ENCODE measurements at places on chromosomes 7 and 10.

GRCh38 chr10:17682236-17682946, 38.4 kb downstream of the STAM start:
- DNase-seq: no peak

DNA sequence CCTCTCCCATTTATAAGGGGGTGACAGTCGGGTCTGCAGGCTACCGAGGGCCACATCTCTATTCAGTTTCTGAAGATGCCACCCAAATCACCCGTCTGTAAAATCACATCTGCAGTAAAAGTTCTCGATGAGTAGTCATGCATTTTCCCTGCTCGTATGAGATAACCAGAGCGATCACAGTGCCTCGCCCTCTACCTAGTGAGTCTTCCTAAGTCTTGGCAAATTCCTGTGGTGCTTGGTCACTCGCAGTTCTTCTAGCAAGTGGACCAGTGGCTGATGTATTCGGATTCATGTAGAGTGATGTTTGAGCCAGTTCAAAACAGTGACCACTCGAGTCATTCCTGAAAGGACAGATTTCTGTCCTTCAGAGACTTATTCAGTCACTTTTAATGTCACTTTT, 44.9 kb downstream of the INSYN2A start:
- no peak for DNase-seq

DNA sequence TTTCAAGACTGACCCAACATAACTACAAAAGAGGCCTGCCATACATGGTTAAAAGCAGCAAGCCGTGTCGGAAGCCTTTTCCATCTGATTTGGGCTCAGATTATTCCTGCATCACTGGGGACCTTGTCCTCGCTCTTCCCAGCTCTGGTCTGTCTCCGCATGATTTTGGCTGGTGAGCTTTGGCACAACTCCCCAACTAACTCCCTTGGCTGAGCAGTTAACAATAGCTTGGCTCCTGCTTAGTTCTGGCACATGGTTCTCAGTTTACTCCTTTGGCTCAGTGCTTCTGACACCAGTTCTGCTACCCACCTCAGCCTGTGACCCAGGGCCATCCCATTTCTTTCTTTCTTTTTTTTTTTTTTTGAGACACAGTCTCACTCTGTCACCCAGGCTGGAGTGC, 17.0 kb downstream of the AGK start:
- no peak for DNase-seq

DNA sequence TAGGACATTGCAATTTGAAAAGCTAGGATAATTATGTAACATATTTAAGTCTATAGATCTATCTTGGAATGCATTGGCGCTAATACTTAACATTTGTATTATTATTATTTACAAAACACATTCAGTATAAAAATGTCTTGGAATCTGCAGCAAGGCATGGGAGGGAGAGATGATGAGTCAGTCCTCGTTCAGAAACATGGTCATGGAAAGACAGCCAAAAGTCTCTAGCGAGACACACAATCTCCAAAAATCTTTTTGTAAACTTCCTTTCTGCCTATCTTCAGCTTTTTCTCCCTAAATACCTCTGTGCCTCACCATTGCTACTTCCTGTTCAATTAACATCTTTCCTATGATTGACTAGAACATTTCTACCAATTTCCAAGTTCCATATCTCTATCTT, 188.4 kb upstream of the CACNA2D1 start:
- DNase-seq: no peak

GRCh38 chr10:79057481-79058275, 11.1 kb upstream of the ZMIZ1 start:
- no peak for DNase-seq

DNA sequence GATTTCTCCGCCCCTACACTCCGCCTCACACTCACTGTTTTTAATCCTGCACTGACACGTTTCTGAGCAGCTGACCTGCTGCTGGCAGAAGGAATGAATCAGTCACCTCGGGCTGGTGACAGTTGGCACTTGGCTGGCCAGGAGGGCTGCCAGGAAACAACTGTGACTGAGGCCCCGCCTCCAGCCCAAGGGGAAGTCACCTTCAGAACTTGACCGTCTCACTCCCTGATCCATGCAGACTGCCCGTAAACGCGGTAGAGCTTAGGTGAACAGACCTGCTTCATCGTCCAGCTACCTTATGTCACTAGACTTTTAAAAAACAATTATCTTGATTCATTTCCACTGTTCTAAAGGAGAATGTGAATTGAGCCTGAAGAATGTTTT, 107.5 kb downstream of the DOCK1 start:
- no peak for DNase-seq

- DNase-seq: no peak
Measured at GRCh38 chr7:127582361-127582760, 3.0 kb downstream of the GCC1 start.

GRCh38 chr10:124160176-124160575, 66.8 kb upstream of the CHST15 start:
- DNase-seq: no peak

DNA sequence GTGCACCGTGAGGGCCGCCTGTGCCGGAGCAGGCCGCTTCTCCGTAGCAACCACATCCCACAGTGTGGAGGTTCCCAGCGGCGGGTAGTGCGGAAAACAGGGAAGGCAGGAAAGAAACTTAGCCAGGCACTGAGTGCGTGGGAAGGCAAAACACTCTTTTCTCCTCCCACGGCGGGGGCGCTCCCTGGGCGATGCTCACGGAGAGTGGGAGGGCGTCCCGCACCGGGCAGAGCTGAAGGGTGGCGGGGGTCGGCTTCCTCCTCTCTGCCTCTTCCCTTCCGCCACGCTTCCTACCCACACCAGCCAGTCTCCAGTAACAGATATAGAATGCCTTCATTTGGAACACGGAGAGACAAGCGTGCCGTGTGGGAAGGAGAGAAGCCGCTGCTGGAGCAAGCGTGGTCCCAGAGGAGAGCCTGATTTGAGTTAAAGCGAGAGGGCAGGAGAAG, 252.5 kb downstream of the PAXIP1 start:
- no peak for DNase-seq

DNA sequence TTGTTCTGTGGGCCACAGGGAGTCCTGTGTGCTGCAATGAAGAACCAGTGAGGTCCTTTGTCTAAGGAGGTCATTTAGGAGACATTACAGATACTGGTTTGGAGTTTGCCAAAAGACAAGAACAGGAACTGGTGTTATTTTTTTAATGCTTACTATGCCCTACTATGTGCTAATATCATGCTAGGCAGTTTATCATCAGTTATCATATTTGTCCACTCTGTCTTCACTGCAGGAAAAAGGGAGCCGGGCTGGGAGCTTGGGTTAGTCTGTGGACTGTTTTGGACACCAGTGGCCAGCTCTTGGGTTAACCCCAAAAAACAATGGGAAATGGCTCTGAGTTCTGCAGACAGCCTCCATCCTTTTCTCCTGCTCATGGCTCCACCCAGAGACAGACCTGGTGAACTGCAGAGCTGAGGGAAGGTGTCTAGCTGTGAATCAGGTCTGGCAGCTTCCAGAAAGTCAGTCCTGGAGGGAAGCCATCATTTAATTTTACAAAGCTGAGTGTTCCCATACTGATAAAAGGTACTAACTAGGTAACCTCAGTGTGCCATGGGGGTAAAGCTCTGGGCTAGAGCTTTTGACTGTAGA, 101.2 kb upstream of the ZNF746 start:
- DNase-seq: no peak

- no peak for DNase-seq
Measured at GRCh38 chr7:90469554-90469953, at the start of gene PTTG1IP2. PTTG1IP2 (plus strand) TSS chr7:90469639; CDS start chr7:90469787, 148 bp downstream.

DNA sequence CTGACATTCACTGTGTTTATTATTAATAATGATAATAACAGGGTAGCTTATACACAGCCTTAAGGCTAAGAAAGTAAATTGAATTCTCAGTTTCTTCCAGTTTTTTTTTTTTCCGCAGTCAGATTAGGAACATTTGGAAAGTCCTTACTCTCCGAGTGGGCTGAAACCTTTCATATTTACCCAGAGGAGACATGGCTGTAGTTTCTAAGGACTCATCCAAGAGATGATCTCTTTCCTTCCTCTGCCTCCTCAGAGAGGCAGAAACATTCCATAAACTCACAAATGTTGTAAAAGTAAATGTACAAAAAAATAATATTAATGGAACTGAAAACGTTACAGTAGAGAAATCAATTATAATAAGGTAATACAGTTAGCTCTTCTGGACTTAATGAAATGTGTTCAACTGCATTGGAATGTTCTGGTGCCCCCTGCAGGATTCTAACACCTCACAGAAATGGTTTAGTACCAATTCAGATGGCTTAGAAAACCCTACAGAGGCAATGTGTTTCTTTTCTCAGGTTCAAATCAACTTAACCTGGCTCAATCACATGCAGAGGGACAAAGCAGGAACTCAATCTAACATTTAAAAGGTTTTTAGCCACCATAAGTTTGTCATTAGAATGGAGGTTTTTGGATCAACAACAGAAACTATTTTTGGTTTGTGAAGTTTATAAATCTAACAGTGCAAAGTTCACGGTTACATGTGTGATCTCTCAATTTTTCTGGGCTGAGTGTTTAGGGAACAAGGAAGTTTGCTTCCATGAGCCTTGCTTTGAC, 71.7 kb downstream of the ICA1 start:
- DNase-seq: no peak

GRCh38 chr10:17805921-17806577, 3.1 kb upstream of the MRC1 start:
- DNase-seq: no peak

DNA sequence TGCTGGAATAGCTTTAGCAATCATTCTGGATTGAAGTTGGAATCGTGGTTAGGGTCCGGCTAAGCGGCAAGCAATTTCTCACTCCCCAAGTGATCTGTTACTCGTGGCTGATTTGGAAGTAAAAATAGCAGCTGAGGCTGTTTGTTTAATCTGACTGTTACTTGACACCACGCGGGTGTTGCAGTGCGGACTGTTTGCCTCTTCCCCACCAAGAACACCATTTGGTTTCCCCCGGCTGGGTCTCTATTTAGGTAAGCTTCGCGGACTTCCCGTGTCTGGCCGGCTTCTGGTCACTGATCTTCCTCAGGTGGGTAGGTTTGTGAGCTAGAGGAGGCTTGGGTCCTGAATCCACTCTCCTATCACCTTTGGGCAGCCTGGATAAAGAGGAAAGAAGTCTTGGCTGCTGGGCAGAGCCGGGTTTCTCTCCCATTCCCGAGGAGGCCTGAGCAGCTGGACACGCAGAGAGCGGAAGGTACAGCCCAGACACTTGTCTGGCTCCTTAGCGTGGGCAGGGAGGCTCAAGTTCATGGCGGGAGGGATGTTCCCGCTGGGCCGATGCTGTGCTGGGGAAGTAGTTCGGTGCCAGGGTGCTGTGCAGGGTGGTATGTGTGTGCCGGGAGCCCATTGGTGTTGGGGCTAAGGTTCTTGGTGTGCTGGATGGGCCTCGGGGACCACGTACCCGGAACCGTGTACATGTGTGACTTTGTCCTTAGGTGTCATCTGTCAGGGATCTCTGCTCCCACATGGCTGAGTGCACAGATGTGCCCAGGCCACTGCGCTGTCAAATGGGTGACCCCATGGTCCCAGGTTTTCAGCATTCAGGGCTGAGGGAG, at the start of gene C10orf71:
C10orf71 (plus strand) TSS at position 188 of the 833 bp plus-strand sequence. CDS start 23,376 bp downstream, outside the sequence.
- DNase-seq: no peak

GRCh38 chr10:44895280-44895679, 15.9 kb upstream of the TMEM72 start:
- no peak for DNase-seq

GRCh38 chr7:68559518-68559917, 1038.8 kb upstream of the AUTS2 start:
- DNase-seq: no peak

GRCh38 chr7:115522174-115522573, 508.4 kb downstream of the TFEC start:
- DNase-seq: no peak

GRCh38 chr10:125262409-125262808, 102.0 kb upstream of the CTBP2 start:
- DNase-seq: no peak

GRCh38 chr7:28596245-28596935, 184.1 kb downstream of the CREB5 start:
- DNase-seq: no peak

DNA sequence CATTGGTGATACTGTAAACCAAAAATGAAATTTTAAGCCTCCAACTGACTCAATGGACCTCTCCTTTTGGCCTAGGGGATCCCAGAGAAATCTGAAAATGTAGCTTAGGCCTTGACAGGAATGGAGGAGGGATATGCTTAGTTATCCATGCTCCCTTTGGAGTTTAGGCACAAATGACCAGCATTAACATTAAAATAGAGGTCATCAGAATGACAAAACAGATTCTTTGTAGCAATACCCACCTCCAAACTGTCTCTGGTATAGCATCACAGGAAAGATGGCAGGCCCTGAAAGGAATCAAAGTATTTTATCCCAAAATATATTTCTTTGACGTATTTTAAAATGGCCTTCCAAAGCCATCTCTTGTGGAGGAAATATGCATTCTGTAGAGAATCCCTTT, 39.1 kb upstream of the LRRN3 start:
- no peak for DNase-seq

DNA sequence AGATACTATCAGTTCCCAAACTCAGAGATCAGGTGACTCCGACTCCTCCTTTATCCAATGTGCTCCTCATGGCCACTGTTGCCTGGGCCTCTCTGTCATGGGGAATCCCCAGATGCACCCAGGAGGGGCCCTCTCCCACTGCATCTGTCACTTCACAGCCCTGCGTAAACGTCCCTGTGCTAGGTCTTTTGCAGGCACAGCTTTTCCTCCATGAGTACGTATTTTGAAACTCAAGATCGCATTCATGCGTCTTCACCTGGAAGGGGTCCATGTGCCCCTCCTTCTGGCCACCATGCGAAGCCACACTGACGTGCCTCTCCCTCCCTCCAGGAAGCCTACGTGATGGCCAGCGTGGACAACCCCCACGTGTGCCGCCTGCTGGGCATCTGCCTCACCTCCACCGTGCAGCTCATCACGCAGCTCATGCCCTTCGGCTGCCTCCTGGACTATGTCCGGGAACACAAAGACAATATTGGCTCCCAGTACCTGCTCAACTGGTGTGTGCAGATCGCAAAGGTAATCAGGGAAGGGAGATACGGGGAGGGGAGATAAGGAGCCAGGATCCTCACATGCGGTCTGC, 162.2 kb downstream of the EGFR start:
- DNase-seq: no peak

DNA sequence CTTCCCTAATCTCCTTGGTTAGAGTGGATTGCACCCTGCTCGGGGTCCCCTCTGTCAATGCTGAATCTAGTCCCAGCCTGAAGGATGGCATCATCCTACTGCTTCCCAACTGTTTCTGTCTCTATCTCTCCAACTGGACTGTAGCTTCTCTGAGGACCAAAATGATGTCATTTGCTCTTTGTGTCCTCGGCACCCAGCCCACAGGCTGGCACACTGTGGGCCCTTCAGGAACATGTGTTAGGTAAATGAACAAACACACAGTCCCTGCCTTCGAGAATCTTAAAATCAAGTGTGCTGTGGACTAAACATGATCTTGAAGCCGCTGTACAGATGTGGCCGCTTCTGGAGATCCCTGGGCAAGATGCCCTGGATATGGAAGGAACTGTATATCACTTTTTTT, 5.0 kb upstream of the CDH23 start:
- DNase-seq: no peak

Data from activated gamma-delta T cell (primary cell).